ENCODE measurements at places on chromosomes 2 and 18.

DNA sequence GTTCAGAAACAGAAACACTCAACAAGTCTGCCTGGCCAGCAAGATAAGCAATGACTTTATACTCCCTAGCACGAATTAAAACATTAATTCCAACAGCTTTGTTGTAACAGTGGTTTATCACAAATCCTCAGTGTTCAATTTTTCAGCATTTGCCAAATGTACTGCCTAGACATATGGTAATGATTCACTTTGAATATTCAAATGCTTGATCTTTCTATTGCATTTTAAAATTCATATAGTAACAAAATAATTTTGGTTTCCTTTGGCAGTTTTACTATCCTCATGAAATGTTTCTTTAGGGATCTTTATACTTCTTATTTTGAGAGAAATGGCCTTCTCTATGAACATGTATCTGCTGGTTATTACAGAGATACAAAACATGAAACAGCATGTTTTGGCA, 851.8 kb upstream of the NXPH2 start:
- DNase-seq: no peak

GRCh38 chr2:112841295-112842044, 4.9 kb upstream of the IL1B start:
- DNase-seq: no peak

DNA sequence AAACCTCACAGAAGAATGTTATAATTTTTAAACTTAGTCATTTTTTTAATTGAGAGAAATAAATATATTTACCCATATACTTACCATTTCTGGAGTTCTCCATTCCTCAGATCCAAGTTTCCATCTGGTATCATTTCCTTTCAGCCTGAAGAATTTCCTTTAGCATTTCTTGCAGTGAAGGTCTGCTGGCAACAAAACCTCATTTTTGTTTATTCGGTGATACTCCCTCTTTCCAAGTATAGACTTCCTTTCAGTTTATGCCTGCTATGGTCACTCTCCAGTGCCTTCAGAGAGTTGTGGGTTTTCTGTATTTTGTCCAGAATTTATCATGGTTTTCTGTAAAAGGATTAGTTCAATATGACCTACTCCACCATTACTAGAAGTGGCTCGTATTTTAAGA, 17.0 kb downstream of the WDPCP start:
- DNase-seq: no peak

- DNase-seq: no peak
Observed at GRCh38 chr2:69718338-69718965, 23.5 kb upstream of the ANXA4 start.

- DNase-seq: no peak
Observed at GRCh38 chr2:154198866-154199265, 327.1 kb downstream of the GALNT13 start.

DNA sequence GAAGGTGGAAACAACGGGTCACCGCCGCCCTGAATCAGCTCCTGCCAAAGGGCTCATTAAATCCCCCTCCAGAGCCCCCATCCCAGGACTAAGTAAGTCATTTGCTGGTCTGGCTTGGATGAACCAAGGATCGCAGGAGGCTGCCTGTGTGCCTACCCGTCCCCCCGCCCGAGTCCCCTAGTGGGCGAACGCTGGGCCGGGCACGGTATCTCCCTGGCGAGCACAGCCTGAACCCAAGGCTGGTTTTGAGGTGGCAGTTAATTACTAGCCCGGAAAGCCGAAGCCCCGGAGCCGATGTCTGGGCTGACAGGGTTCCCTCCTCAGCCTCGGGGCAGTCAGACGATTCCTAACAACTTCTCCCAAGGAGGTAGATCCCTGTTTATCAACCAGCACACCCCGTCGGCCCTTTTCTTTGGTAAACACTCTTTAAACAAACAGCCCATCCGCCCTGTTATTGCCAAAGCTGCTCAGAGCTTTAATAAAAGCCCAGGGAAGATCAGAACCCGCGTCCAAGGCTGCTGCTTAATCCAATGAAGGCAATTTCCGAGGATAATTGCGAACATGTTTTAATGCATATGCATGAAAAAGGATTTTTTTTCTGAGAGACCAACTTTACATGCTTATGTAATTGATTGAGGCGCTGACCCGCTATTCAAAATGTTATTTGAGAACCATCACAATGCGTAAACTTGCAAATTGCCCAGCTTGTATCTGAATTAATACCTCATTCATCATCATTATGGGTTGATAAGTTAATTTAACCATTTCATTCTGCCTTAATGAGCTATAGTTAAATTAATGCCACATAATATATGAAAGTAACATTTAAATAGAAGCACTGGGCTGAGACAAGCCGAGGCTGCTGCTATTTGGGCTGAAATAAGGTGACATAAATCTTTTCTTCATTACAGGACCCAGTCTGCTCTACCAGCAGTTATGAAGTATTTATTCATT, 10.5 kb downstream of the EVX2 start:
- no peak for DNase-seq

- no peak for DNase-seq
Observed at GRCh38 chr18:66511792-66512191, 92.1 kb downstream of the CDH19 start.

DNA sequence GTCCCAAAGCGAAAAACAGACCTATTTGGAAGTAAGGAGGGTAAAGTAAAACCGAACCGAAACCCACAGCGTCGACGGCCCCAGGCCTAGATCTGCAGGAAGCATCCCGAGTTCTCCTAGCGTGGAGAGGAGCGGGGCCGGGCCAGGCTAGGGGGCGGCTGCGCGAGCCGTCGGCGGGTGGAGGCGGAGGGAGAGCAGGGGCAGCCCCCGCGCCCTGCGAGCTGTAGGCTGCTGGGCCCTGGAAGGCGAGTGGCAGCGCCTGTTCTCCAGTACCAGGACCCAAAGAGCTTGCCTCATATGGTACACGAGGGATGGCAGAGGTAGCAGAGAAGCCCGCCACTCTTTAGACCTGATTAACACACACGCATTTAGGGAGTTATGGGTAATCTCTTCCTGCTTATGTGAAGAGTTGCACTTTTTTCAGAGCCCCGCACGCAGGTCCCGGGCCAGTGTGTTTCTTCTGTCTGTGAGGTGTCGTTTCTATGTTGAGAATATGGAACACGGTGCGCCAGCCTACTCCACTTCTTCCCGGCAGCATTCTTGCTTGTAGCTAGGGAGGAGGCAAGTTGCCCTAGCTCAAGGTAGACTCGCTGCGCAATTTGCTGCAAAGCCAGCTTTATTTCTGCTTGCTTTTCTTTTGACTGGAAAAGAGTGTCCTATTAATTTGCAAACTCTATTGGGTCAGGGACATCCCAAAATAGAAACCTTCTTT, 71.1 kb downstream of the ARHGEF33 start:
- no peak for DNase-seq

DNA sequence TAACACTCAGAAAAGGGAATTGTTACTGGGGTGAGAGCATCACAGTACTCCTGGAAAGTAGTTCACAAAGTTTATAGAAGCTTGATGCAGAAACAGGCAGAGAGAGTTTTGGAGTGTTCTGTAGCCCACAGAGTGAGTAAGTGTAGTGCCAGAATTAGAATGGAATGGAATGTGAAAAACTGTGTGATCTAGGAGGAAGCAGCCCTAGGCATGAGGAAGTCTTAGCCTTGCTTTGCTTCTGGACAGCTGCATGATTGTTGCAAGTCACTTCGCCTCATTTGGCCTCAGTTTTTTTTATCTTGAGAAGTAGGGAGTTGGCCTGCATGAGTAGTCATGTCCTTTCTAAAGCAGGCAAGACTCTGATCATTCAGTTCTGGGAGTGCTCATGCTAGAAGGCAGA, 10.9 kb downstream of the SERPINB12 start:
- no peak for DNase-seq

DNA sequence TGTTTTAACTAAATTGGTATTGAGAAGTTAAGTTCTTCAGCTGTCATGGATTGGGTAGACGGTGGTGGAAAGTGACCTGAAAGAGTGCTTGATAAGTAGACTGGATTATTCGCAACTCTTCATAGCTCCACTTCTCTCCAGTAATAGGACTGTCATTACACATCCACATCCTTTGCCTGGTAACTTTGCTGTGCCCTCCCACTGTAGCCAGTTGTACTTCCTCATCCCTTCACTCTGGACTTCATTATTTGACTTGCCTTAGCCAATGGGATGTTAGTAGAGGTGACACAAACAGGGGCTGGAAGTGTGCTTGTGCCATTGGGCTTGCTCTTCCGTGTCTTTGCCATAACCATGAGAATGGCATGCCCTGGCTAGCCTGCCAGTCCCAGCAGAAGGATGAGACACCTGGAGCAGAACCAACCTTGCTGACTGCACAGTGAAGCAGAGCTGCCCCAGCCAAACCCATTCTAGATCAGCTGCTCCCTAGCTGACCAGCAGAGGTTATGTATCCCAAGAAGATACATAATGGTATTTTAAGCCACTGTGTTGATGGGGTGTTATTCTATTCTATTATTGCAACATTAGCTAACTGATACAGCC, 16.9 kb downstream of the QPCT start:
- DNase-seq: no peak

DNA sequence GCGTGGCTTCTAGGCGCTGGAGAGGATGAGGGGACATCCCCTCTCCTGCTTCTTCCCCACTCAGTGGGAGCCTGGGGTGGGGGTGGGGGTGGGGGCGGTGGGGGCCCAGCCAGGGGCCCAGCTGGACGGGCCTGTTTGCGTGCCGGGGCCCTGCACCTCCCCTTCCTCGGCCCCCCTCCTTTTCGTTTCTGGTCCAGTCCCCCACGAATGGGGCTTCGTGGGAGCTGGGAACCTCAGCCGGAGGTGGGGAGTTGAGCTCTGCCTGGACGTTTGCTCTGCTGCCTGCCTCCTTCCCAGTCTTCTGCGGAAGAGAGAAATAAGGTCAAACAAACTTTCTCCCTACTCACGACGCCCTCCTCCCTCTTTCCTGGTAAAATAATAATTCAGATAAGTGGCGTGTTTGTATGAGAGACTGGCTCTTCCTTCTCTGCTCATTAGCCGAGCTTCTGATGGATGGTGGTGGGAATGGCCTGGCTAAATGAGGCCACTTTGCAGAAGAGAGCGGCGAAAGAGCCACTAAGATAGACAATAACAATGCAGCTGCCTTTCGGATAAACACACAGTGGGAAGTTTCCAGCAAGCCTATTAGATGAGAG, 782 bp downstream of the MTA3 start:
- DNase-seq: no peak

- no peak for DNase-seq
Observed at GRCh38 chr2:88281302-88282217, 111.4 kb downstream of the THNSL2 start.

- no peak for DNase-seq
Observed at GRCh38 chr2:101722864-101723263, 25.4 kb downstream of the MAP4K4 start.

DNA sequence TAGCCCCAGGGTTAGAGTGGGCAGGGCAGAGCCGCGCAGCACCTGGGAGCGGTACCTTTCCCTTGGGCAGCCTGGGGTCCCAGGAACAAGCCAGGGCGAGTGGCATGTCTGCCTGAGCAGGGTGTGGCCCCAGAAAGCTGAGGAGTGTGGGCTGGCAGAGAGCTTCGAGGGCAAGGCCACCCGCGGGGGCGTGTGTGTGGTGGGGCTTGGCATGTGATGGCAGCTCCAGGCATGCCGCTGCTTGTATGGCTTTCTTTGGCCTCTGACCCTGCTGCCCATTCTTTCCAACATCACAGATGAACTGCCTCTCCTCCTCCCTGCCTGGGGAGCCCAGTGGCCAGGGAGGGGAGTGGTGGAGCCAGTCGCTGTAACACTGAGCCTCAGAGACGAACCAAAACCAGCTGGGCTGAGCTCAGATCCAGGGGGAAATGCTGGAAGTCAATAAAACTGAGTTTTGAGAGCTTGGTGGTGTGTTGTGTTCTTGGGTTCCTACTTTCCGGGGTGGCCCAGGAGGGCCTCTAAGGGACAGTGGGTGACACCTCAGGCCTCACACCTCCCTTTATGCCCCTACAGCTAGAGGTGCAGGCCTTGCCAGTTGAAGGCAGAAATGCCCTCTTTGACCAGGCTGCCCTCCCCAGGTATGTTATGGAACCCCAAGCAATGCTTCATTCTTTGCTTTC, 7.4 kb downstream of the DNAJB2 start:
- no peak for DNase-seq

- no peak for DNase-seq
Observed at GRCh38 chr2:61811821-61812220, 42.0 kb downstream of the FAM161A start.

- no peak for DNase-seq
Observed at GRCh38 chr2:131519466-131519865, 8.2 kb upstream of the CCDC74A start.

DNA sequence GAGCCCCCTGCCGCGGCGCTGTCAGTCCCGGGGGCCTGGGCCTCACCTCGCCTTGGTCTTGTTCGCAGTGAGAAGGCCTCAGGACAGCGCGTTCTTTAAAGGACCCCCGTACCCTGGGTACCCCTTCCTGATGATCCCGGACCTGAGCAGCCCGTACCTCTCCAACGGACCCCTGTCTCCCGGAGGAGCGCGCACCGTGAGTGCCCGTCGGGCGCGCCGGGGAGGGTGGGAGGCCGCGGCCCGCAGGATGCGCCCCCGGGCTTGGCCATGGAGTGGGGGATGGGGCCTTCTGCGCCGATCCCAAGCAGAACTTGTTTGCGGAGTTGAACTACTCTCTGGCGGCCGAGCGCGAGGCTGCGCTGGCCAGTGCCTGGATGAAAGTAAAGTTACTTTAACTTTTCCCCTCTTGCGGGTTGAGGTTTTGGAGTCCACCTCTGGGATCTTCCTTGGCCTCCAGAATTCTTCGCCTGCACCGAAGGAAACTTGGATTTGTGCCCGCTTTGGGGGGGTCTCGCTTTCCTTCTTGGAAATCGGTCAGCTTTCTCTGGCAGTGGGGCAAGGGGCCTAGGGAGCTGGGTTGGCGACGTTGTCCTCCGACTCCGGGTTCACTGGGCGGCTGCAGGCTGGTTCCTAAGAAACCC, 1.2 kb downstream of the TCF7L1 start:
- no peak for DNase-seq

GRCh38 chr2:64203131-64203857, 59.1 kb upstream of the PELI1 start:
- no peak for DNase-seq

- no peak for DNase-seq
Observed at GRCh38 chr2:109644571-109645275, 30.6 kb downstream of the SOWAHC start.
